ENCODE measurements at places on chromosomes 4 and X.
A peak's percentile ranks its signal among the peaks of the same experiment; 100 is the strongest.

DNA sequence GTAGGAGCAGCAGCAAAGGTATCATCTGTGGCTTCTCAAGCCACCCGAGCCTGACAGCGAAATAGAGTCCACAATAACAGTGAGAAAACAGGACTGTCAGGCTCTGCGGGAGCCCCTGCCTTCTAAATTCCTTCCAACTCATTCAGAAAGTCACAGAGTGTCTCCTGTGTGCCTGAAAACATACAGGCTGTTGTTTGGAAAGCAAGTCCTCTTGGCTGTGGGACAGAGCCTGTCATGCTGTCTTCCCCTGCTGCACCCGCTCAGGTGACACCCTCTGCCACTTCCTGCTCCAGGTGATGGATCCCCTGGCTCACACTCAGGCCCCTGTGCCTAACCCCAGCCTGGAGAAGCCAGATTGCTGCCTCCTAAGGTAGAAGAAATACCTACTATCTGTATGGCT is 152.3 kb downstream of the RAB28 start:
- no peak for DNase-seq

GRCh38 chrX:10893976-10894375 is 217.2 kb upstream of the HCCS start:
- DNase-seq = no peak

- DNase-seq = no peak
Measured at GRCh38 chr4:35689870-35690269, 554.4 kb downstream of the ARAP2 start.

DNA sequence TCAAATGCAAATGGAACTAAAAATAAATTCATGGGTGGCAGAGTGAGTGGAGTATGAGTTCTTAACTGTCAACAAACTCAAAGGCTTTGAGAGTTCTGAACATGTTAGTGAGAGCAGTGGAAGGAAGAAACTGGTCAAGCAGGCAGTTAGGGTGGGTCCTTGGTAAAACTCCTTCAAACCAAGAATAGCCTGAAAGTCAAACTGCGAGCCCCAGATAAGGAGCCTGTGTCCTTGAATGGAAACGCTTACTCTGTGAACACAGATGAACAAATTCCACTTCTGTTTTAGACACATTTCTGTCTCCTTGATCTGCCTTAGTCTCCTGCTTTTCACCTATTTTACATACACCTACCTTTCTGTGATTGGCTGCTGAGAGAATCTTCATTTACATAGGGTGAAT is 129.4 kb upstream of the PCDH18 start:
- DNase-seq = no peak

- no peak for DNase-seq
Measured at GRCh38 chr4:41299486-41299885, 42.8 kb downstream of the UCHL1 start.

GRCh38 chrX:10039821-10040793 is 72.9 kb downstream of the CLDN34 start:
- no peak for DNase-seq

- no peak for DNase-seq
Measured at GRCh38 chrX:24619647-24620046, 27.5 kb downstream of the PCYT1B start.

- peak; percentile 28 for DNase-seq
Measured at GRCh38 chrX:20980426-20980825, 393.8 kb upstream of the CNKSR2 start.

DNA sequence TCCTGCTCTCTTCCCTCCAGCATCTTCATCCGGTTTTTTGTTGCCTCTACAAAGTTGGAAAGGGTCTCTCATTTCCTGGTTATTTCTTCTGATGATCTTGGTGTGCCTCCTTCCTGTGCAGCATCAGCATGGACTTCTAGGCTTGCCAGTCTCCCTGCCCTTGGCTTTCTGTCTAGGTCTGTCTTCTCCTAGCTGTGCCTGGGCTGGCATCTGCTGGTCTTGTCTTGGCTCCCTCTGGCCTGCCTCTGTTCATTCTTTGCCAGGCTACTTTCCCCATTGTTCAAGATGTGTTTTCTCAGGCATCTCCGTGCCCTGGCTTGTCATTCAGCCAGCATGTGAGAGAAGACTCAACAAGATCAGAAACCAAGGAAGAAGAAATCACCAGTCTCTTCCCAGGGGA is 9.7 kb downstream of the ZNF275 start:
- DNase-seq = no peak

DNA sequence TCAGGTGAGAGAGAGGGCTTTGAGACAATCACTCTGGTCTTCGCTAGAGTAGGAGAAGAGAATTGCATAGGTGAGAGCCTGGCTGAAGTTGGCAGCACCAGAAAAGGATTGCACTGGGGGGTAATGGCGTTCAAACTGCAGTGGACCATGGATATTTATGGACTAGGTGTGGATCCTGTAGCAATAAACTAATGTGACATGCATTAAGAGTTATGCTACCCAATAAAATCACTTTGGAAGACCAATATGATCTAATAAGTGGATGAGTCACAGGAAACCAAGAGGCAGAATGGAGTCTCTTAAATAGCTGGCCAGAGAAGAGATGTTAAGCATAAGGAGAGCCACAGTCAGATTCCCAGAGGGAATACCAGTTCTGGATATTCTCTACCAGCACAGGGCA is 259.8 kb downstream of the FBXO8 start:
- no peak for DNase-seq

GRCh38 chrX:15242899-15243555 is 26.9 kb downstream of the ASB9 start:
- DNase-seq = peak; percentile 45

DNA sequence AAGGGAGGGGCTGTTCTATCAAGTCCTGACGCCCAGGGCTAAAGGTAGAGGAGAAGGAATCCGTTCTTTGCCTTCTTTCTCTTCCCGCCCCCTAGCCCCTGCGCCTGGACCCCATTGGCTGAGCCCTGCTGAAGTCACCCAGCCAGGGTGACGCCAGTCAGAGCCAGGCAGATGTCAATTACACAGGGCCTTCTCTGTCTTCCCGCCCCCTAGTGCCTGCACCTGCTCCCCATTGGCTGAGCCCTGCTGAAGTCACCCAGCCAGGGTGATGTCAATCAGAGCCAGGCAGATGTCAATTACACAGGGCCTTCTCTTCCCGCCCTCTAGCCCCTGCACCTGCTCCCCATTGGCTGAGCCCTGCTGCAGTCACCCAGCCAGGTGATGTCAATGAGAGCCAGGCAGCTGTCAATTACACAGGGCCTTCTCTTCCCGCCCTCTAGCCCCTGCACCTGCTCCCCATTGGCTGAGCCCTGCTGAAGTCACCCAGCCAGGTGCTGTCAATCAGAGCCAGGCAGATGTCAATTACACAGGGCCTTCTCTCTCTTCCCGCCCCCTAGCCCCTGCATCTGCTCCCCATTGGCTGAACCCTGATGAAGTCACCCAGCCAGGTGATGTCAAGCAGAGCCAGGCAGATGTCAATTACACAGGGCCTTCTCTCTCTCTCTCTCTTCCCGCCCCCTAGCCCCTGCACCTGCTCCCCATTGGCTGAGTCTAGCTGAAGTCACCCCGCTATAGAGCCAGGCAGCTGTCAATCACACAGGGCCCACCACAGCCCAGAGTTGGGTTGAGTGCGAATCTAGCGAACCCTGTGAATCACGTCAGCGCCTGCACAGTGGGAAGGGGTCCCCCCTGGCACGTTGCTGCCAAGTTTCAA is 46.4 kb downstream of the ASMT start:
- DNase-seq = peak; percentile 89

DNA sequence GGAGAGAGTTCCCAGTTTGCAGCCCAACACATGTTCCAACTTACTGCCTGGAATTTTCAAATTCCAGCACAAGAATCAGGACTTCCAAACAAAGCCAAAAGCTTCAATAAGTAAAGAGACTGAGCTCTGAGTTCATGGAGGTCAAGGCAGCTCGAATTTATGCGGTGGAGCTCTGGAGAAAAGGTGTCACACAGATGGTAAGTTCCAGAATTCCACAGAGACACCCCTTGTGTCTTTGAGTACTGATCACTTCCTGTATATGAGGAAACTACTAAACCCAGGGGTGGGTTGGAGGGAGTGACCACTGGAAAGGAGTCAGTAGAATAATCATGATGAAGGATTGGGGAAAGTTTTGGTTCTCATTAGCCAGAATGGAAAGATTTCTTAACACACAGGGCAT is 118.5 kb upstream of the GUCY1A1 start:
- no peak for DNase-seq

DNA sequence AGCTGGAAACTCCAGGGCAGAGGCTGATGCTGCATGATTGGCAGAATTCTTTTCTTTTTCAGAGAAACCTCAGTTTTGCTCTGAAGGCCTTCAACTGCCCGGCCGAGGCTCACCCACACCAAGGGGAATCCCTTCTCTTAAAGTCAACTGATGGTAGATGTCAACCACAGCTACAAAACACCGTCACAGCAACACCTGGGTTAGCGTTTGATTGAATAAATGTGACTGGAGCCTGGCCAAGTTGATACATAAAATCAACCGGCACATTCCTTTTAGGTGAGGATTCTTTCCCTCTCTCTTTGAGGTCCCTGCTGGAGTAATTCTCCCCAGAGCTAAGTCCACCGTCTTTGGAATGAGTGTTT is 15.2 kb upstream of the KIAA0232 start:
- DNase-seq = no peak

- no peak for DNase-seq
Measured at GRCh38 chr4:16231570-16232245, 5.4 kb upstream of the TAPT1 start.

DNA sequence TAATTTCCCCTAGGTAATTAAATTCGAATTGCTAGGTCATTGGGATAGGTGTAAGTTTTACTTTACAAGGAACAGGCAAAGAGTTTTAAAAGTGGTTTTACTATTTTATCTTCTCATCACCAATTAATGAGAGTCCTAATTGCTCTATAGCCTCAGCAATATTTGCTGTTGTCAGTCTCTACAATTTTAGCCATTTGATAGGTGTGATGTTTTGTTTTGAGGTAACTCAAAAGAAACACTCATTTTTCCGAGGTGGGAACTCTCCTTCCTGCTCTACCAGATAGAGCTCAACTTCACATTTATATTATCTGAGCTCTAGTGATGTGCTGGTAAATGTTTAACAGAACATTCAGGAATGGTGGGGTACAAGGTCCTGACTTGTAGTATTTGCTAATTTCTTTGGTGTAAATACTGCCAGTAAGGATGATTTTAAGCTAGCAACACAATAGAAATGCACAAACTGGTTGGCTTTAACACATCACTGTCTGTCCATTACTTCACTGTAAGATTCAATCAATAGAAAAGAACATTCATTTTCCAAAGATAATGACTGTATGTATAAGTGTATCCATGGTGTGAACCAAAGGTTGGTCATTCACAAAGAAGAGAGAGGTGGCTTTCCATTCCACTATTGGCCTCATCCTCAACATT is 62.7 kb downstream of the LDB2 start:
- no peak for DNase-seq

DNA sequence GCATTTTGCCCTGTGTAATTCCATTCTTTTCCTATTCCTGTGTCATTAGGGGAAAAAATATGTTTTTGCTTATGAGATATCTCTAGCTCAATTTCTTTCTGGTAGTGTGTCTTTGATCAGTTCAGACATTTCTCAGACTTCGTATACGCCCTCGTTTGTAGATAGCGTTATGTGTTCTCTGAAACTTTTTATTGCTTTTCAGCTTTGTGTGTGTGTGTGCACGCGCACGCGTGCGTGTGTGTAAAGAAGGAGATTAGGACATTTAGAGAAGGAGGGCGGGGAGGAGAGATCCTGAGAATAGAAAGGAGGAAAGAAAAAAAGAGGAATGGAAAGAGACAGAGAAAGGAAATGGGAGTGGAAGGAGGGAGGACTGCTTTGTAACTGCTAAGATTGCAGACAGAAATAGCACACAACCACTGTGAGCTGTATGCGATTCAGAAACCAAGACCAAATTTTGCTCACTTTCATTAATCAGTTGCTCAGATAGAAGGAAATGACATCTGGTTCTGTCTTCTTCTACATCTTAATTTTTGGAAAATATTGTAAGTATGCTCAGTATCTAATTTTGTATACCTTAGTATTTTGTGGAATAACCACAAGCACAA is at the start of gene RXFP1:
RXFP1 (plus strand) TSS at position 399 of the 605 bp plus-strand sequence; CDS start at position 494, 95 bp downstream.
- no peak for DNase-seq

DNA sequence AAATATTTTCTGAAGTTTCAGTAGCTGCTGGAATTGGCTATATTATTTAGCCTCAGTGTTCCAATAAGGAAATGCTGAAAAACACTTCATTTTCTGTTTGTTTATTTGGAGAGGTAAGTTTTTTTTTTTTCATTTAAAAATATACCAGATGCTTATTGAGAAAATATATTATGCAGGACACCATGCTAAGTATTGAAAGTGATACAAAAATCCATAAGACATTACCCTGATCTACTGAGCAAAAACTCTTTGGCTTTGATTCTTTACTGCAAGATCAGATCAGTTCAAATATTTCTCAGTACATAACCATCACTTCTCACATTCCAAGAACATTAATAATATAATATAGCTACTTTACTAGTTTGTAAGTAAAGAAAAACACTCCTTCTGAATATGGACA is 123.4 kb upstream of the PACRGL start:
- DNase-seq = no peak

- DNase-seq = peak; percentile 90
Measured at GRCh38 chrX:119467842-119468550, at the start of gene SLC25A5. Gene SLC25A5, plus strand, starts transcription at chrX:119468444. Its CDS starts 72 bp downstream, at chrX:119468516.

GRCh38 chrX:16002185-16002584 is 121.2 kb upstream of the GRPR start:
- DNase-seq = no peak

DNA sequence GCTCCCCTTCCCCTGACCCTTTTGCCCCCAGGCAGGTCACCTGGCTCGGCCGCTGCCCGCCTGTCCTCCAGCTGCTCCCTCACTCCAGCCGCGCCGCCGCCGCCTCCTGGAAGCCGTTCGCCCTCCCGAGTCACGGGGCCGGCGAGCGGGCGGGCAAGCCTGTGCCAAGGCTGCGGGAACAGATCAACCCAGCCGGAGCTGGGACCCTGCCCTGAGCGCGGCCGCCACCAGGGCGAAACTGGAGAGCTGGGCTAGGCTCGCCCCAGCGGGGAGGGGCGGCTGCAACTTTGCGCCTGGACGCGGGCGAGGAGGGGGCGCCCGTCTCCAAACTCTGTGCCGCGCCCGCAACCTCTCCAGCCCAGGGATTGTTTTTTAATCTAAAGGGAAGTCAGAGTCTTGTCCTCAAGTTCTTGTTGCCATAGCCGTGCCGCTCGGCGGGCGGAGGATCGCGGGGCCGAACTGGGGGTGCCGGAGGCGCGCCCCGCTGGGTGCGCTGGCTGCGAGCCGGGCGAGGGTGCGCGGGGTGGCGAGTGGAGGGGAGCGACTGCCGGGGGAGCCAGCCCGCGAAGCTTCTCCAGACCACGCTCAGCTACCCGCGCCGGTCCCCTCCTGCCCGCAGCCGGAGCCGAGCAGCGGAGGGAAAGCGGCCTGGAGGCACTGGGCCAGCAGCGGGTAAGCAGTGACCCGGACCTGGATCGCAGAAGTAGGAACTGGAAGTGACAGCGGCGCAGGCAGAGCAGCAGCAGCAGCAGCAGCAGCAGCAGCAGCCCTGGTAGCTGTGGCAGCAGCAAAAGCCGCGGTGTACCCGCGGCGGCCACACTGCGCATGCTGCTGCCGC is 13.4 kb downstream of the ARHGEF6 start:
- peak; percentile 86 for DNase-seq

DNA sequence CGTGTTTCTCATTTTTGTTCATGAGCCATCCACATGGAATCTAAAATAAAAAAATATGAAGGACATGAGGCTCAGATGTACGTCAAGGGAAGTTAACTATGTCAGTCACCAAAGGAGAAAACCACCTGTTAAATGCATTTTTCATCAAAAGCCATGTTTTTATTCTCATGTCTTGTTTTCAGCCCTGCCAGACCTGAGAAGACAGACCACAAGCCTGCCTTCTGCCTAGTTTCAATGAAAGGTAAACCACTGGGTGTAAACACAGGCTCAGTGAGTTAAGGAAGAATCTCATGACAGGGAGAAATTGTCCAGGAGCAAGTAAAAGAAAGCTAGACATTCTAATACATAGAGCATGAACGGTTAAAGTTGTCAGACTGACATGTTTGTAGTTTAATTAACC is 52.3 kb upstream of the TNIP3 start:
- DNase-seq = no peak
